ENCODE measurements at places on chromosomes 6 and 20.

DNA sequence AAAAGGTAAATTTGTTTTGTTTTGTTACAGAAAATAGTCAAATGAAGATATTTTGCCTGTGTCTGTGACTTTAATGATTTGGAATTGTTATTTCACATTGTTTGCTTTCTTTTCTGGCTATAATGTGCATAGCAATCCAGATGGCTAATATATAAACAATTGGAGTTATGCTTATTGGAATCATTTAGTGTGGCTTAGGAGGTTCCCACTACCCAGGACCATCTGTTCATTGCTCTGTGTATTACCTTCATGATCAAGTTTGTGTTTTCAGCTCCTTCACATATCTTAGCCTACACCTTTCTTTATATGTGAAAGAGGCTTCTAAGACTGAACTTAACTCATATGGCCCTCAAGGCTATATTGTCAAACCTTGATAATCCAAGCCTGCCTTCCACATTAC, 232.9 kb downstream of the BCKDHB start:
- DNase-seq: no peak

DNA sequence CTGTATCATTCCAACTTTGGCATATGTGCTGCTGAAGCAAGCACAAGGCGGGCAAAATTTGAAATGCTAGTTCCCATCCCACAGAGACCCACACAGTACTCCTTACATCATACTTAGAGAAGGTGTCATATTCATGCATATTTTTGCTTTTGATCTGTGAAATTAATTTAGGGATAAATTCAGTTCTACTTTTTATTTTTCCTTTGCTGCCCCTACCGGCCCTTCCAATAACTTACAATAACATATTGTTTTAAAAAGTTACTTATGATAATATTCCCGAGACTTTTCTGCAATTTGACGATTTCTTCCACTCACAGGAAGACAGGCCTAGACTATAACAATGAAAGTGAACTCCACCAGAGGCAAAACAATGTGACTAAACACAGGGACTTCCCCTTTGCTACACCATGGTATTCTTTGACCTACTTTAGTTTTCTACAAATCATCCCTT, 35.0 kb downstream of the SESN1 start:
- peak; percentile 69 for DNase-seq

- no peak for DNase-seq
Observed at GRCh38 chr6:34041385-34041784, 104.5 kb downstream of the GRM4 start.

DNA sequence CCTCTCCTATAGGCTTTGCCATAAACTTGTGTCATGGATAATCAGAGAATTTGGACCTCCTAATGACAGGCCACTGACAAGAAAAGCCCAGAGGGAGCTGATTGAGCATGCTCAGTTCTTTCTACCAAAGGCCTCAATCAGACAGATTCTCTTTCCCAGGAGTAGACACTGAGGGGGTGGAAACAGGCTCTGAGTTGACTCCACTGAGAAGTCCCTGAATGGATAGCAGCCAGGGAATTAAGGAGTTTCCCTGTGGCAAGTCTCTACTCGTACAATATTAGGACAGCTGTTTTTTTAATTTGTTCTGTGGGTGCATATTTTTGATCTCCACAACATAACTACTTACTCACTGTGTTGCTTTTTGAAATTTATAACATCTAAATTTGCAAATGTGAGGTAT, 63.3 kb downstream of the SLC16A10 start:
- no peak for DNase-seq
